ENCODE measurements at places on chromosomes 4 and X.

GRCh38 chr4:5206016-5206790 is 154.9 kb downstream of the STK32B start:
- DNase-seq: no peak

DNA sequence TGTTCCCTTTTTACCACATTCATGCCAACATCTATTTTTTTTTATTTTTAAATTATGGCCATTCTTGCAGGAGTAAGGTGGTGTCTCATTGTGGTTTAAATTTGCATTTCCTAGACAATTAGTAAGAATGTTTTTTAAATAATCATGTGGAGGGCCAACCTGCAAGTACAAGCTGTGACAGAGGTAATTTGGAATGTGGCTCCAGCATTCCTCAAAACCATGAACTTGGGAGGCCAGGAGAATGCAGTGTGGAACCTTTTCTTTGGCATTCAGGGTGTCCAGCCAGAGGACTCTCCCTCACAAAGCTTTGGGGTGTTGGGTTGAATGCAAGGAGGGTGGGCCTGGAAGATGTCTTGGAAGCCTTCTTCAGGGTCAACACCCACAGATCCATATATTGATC is 7.3 kb upstream of the TMEM185A start:
- DNase-seq: no peak

- DNase-seq: no peak
Measured at GRCh38 chrX:3636803-3637202, 76.6 kb downstream of the PRKX start.

DNA sequence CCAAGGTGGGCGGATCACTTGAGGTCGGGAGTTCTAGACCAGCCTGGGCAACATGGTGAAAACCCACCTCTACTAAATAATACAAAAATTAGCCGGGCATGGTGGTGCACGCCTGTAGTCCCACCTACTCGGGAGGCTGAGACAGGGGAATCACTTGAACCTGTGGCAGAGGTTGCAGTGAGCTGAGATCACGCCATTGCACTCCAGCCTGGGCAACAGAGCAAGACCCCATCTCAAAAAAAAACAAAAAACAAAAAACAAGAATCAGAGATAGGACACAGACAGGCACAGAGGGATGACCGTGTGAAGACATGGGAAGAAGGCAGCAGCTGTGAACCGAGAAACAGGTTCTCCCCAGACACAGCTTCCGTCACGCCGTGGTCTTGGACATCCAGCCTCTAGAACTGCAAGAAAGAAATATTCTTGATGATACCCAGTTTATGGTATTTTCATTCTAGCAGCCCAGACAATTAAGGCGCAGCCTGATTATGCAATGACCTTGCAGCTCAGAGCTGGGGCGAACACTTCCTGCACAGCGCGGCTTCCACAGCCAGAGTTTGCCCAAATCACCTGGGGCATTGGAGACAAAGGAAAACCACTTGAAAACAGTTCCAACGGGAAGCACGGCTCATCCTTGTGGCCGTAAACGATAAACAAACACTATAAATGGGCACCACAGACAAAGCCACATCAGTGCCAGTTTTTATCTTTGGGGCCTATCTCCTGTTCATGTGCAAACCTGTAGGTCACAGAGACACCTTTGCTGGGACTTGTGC is 4.2 kb upstream of the ARSD start:
- DNase-seq: no peak

GRCh38 chr4:90071289-90072235 is 55.6 kb upstream of the CCSER1 start:
- DNase-seq: no peak

DNA sequence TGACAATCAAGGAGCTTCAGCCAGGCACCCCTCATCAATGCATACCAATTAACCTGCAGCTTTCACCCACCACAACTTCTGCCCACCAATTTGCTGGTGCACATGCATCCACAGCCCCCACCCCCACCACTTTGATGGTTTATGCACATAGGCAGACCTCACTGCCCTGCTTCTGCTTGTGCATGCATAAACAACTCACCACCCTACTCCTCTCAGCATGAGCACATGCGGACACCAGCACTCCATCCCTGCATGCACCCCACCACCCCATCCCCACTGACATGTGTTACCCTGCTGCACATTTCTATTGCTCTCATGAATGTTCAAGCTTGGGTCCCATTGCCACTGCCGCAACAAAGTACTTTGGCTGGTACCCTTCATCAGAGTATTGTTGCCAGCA is 94.5 kb upstream of the GALNTL6 start:
- DNase-seq: no peak

- DNase-seq: no peak
Measured at GRCh38 chr4:101669832-101670188, 120.7 kb upstream of the BANK1 start.

DNA sequence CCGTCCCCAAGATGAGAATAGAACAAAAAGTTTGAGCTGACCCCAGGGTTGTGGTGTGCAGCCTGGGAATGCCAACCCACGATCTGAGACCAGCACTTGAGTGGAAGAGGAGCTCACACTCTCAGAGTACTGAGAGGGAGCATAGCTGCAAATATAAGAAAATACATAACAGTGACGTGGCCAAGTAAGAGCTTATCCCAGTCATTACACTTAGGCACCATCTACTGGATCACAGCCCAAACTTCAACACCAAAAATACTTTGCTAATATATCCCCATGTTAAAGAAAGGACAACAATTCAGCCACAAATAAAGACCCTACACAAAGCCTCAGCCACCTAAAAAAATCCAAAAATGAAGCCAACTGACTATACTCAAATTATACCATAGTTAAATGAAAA is 33.3 kb upstream of the CXCL6 start:
- DNase-seq: no peak

DNA sequence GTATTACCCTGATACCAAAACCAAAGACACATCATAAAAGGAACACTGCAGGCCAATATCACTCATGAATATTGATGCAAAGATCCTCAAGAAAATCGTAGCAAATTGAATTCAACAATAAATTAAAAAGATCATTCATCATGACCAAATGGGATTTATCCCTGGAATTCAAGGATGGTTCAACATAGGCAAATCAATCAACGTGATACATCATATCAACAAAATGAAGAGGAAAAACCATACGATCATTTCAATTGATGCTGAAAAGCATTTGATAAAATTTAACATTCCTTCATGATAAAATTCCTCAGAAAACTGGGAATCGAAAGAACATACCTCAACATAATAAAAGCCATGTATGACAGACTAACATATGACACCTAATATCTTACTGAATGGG is 52.7 kb upstream of the STARD8 start:
- DNase-seq: no peak

GRCh38 chr4:94338681-94339351 is 3.8 kb downstream of the HPGDS start:
- no peak for DNase-seq

DNA sequence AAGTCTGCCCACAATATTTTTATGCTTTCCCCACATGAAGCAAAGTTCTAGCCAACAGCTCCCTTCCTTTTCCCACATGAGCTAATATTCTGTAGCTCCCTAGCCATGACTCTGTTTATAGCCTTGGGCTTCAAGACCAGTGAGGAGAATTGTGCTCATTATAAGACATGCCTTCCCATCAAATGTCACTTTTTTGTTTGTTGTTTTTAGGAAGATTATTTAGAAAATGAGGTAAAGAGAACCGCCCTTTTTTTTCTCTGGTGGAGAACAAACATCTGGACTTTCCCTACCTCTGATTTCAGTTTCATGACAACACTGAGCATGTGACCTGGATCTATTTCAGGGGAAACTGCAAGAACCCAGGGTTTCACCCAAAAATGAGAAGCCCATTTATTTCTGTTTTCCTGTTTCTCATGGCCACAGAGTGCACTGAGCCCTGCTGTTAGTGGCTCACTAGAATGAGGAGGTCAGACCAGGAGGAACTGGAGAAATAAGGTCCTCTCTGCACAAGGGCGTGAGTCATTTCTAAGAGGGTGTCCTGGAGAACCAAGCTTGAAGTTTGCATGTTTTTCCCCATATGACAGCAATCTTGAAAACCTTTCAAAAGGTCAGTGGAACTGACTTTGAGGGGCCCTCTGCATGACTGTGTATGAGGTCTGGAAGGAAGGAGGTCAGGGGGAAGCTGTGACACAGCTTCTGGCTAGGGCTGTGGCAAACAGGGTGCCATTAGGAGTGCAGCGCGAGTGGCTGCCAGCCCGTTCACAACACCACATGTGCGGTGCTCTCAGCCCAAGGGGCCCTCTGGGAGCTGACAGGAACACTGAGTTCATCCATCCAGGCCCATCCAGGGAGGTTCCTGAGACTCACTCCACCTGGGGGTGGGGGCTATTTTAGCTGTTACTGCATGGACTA is 55.2 kb downstream of the CHST7 start:
- DNase-seq: no peak

DNA sequence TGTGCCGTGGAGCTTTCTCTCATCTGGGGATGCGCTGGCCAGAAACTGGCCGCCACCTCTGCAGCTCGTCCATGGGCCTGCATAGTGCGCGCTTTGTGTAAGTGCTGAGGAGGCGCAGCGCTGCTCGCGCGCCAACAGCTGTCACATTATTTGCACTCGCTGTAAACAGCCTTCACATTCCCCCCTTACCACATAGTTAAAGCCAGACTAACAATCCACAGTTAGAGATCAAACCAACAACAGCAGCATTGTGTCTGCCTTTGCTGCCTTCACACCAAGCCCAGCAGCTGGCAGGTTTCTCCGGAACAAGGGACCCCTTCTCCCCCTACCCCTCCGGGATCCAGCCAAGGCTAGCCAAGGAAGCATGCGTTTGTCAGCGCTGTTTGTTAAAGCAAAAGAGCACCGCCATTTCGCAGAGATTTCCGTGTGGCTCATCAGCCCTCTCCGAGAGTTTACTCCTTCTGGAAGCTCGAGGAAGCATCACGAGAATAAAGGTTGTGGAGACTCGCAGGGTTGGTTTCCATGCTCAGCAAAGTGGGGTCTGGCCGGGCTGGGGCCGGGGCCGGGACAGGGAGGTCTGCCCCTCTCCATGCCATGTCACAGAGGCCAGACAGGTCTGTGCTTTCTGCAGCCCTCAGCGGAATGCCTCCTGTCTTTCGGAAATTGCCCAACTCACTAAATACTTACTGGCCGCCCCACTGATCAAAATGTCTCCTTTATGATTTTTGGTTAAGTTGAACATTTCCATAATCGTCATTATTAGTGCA is 11.0 kb downstream of the BCOR start:
- DNase-seq: no peak

DNA sequence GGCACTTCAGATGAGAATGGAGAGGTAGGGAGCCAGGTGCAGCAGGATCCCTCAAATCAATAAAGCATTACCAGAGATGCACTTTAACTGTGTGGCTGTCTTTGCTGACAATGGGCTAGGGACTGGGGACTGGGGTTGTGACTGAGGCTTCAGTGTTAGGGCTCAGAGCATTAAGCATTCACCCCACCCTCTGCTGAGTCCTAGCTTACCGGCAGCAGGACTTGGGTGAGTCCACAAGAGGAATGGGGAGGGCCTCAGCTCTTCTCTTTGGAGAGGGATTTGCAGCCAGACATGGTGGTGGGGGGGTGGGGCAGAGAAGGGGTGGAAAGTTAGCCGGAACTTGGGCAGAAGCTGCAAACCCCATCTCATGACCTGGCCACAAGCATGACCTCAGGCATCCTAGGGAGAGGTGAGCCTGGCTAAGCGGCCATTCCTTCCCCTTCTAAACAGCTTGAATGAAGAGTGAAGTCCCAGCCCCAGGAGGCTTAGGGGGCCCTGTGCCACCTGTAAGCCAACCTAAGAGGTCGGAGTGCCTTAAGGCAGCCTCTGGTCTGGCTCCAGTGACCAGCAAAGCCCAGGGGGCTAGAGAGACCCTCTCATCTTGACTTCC is 78.4 kb downstream of the STARD8 start:
- DNase-seq: no peak

DNA sequence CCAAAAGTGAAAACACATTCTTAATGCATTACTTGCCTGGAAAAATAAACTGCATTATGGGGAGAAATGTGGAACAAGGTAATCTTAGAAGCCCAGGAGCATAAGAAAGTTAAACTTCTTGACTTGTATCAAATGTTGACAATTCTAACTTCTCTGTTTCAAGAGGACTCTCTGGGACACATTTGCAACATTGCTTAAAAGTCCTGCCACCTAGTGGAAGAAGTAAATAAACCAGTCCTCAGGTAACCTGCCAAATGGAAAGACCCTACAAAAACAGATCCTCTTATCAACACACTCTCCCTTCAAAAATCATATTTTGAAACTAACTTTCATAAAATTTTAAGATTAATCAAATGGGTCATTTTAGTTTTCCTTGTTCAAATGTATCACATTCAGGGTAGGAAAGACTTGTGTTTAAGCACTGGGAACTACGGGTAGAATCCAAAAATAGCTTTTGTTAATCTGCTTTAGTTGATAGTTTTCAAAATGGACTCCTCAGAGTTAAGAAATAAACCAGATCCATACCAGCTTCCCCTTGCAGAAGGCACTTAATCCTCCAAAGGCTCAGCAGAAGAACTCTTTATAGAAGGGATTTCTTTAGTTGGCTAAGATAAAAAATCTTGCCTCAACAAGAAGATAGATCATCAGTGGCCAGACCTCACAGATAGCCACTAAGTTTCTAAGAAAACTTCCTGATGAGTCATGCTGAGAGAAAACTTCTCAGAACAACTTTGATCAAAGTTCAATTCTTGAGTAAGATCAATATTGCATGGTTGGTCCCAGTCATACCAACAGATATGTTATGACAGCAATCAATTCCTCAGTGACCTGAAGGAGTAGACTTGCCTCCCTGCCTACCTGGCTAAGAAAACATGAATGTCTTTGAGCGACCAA is 141.7 kb downstream of the HHIP start:
- no peak for DNase-seq

- DNase-seq: no peak
Measured at GRCh38 chr4:111921714-111922113, 223.5 kb upstream of the FAM241A start.

GRCh38 chrX:68934922-68935321 is 106.1 kb downstream of the EFNB1 start:
- DNase-seq: no peak

DNA sequence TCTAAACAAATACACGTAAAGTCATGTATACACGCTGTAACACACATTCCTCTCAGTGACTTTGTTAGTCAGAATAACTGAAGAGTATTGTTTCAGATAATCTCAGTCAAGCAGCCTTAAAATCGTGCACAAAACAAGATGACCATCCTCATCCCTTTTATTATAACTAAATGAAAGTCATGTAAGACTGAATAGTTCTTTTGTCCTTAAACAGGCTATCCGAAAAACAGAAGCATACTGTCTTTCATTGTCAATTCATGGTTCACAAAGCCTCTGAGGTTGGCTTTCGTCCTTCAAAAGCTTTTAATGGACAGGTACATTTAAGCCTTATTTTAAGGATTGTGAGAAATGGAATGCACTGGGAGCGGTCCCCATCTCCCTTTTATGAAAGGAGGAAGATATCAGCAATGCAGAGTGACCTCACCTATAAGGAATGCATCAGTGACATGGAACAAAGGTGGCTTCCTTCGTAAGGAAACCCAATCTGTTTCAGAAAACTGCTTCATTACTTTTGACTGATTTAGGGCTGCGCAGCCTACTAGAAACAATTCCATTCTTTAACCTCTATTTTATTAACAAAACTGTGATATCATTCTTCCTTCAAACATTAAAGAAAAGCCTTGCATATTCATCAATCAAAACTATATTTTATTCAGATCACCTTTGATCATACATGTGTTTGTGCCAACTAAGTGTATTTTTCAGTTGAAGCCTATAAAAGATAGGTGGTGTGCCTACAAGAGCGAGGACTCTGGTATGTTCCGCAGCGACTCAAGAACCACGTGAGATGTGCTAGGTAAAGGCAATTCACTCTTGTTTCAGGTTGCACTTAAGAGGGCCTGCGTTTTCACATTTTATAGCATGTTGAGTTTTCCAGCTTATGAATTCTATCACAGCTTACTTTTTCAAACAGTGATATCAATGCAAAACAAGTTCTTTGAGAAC is 19.2 kb downstream of the SH3RF1 start:
- no peak for DNase-seq

- DNase-seq: no peak
Measured at GRCh38 chr4:84237008-84237407, 262.1 kb downstream of the NKX6-1 start.

Data from CD8-positive, alpha-beta T cell (primary cell).